Uterine smooth muscle cell (primary cell): ENCODE measurements at places on chromosomes 2 and 18. TPM values are rescaled to one million over a fixed set of nuclear protein-coding genes. Genes with fewer than 3 reads are reported as not detected.

PDE11A gene
- 0.33 and 0.50 TPM in 2 replicates for total RNA-seq

DSC2 gene
- total RNA-seq: under 0.01 TPM in 1 of 2 replicates, not detected in the other

SCN7A gene
- total RNA-seq: 0.11 and 0.12 TPM in 2 replicates

ANKRD53 gene
- 0.22 and 0.50 TPM in 2 replicates for total RNA-seq

TCF4 gene
- total RNA-seq: 68.4 and 89.6 TPM in 2 replicates
